ENCODE measurements at places on chromosomes 7 and 10. TPM values are rescaled to one million over a fixed set of nuclear protein-coding genes. Genes with fewer than 3 reads are reported as not detected.

- peak overlapping the region; percentile 68 for H3K4me3 ChIP-seq
- no peak for DNase-seq
- H3K4me1 ChIP-seq: peaks cover 22% of the 10 kb centered on the region
- no peaks in the 10 kb centered on the region for H3K27me3 ChIP-seq
These were observed 111.9 kb downstream of the SVIL start for GRCh38 chr10:29522918-29523317.

DNA sequence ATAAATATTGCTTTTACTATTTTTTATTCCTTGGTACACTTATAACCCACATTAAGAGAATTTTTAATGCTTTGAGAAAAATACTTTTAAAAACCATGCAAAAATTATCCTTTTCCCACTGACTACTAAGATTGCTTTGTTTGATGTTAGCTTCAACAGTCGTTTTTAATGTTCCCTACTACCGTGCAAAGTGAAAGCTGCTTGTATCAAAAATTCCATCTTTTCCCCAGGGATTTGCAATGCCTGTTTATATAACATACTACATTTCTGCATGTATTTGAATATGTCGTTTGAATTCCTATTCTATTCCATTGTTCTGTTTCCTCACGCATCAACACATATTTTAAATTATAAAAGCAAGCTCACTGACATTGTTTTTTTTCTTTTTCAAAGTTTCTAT lies 54.4 kb downstream of the TFPI2 start:
- H3K27me3 ChIP-seq: peaks cover 11% of the 10 kb centered on the region
- H3K4me1 ChIP-seq: peaks cover 44% of the 10 kb centered on the region
- peak overlapping the region; percentile 3 for H3K4me3 ChIP-seq
- H3K27ac ChIP-seq: peak overlapping the region; percentile 69
- no peaks in the 10 kb centered on the region for H3K36me3 ChIP-seq

GRCh38 chr7:148142660-148143248 lies 447.8 kb upstream of the C7orf33 start:
- H3K4me1 ChIP-seq: no peaks in the 10 kb centered on the region
- H3K4me3 ChIP-seq: no peak overlapping the region
- DNase-seq: no peak
- H3K27me3 ChIP-seq: peaks cover 3% of the 10 kb centered on the region
- H3K27ac ChIP-seq: no peak overlapping the region
- H3K36me3 ChIP-seq: no peaks in the 10 kb centered on the region

DNA sequence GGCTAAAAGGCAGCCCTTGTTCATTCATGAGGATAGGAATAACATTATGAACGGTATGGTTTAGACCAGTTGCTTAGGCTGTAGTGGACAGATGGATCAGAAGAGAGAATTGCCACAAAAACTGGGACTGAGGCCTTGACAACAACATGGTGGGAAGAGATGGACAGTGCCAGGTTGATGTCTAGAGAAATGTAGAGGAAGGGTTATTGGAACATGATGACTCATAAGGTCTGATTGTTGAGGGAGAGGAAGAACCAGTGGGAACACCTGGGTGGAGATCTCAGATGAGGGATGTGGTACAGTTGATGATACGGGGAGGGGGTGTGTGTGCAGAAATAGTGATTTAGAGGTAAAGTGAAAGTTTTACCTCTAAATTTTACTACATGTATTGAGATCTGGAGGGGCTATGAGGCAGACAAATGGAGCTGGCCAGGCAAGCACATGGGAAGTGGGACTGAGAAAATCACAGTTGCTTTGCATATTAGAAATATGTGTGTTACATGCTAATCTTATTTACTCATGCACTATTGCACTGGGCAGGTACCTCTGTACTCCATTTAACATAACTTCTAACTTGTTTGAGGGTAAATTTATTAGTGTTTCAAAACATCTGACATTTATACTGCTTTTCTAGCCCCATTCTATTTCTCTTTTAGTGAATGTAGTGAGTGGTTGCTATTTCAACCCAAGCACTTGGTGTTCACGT lies 65.6 kb downstream of the PLCE1 start:
- no peak overlapping the region for H3K27ac ChIP-seq
- no peaks in the 10 kb centered on the region for H3K4me1 ChIP-seq
- no peak for DNase-seq
- no peak overlapping the region for H3K4me3 ChIP-seq
- peaks cover 10% of the 10 kb centered on the region for H3K36me3 ChIP-seq

DNA sequence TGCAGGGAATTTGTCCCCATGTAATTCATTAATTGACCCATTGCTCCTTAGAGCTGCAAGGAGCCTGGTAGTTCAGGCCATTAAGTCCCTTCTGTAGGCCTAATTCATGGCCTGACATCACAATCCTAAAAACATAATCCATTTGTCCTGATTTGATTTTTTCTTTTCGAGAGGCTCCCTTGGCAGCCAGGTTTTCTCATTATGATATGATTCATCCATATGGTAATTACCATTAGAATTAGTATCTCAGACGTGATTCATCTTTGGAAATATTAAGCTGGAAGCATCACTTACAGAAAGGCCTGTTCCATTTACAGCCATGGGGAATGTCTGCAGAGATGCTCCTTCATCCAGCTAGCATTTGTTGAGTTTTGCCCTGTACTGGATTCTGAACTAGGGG lies 128.5 kb downstream of the PLCE1 start:
- H3K27me3 ChIP-seq: no peaks in the 10 kb centered on the region
- no peak overlapping the region for H3K27ac ChIP-seq
- peaks cover 1% of the 10 kb centered on the region for H3K36me3 ChIP-seq
- no peak for DNase-seq
- peaks cover 49% of the 10 kb centered on the region for H3K4me1 ChIP-seq

- no peak overlapping the region for H3K4me3 ChIP-seq
- H3K36me3 ChIP-seq: no peaks in the 10 kb centered on the region
- H3K27me3 ChIP-seq: peaks cover 38% of the 10 kb centered on the region
- no peak overlapping the region for H3K27ac ChIP-seq
These were observed 13.5 kb upstream of the GPR85 start for GRCh38 chr7:113100121-113100603.

NRP1 gene
- total RNA-seq: 111 TPM

DNA sequence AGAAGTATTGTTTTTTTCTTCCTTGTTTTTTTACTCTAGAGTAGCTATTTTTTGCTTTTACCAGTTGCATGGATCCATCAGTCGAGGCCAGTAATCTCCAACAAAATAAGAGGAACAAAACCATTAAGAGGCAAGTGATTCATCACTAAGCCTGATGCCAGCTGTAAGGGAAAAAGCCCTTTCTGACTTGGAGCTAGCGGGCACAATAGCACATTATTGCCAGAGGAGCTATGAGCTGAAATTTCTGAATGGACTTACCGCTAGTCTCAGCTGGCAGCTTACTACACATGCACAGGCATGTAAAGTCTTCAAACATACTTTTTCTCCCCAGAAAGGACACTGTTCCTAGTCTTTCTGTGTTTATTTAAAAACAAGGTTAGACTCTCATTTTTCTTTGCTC lies 41.6 kb upstream of the PTPRZ1 start:
- H3K27ac ChIP-seq: no peak overlapping the region
- H3K27me3 ChIP-seq: peaks cover 23% of the 10 kb centered on the region
- no peak overlapping the region for H3K4me3 ChIP-seq
- no peaks in the 10 kb centered on the region for H3K36me3 ChIP-seq
- DNase-seq: no peak

IFIT1B gene
- total RNA-seq: not detected

DNA sequence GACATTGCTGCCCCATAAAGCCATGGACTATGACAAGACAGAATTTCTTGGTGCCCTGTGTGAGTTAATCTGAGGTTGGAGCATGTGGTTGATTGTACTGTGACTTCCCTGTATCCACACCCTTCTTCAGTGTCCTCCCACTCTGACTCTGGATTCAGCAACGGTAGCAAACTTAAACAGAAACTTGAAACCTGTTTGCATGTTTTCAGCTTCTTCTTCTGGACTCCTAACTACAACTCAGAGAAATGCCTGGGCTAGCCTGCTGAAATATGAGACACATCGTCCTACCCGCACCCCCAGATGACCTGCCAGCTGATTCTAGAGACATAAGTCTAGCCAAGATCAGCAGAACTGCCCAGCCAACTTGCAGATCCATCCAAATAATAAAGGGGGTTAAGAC lies 78.4 kb downstream of the IPMK start:
- peak overlapping the region; percentile 61 for H3K27ac ChIP-seq
- DNase-seq: no peak
- peaks cover 2% of the 10 kb centered on the region for H3K36me3 ChIP-seq

DNA sequence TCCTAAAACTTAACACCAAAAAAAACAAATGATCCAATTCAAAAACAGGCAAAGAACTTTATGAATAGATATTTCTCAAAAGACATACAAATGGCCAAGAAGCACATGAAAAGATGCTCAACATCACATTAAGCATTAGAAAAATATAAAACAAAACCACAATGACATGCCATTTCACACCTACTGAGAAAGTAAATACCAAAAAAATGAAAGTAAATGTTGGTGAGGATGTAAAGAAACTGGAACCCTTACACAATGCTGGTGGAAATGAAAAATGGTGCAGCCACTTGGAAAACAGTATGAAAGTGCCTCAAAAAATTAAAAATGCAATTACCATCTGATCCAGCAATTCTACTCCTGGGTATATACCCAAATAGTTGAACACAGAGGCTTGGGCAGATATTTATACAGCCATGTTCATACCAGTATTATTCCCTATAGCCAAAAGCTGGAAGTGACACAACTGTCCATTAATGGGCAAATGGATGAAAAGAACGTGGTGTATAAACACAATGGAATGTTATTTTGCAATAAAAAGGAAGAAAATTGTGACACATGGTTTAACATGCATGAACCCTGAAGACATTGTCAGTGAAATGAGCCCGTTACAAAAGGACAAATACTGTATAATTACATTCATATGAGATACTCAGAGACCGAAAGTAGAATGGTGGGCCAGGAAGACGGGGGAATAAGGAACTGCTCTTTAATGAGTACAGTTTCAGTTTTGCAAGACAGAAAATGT lies 89.0 kb downstream of the JMJD1C start:
- H3K36me3 ChIP-seq: peaks cover 2% of the 10 kb centered on the region
- H3K4me3 ChIP-seq: no peak overlapping the region
- H3K27me3 ChIP-seq: no peaks in the 10 kb centered on the region
- DNase-seq: no peak
- H3K4me1 ChIP-seq: peaks cover 31% of the 10 kb centered on the region

PIK3CG gene
- not detected for total RNA-seq

DLG5 gene
- 60.5 TPM for total RNA-seq

NRCAM gene
- total RNA-seq: 40.0 TPM

DNA sequence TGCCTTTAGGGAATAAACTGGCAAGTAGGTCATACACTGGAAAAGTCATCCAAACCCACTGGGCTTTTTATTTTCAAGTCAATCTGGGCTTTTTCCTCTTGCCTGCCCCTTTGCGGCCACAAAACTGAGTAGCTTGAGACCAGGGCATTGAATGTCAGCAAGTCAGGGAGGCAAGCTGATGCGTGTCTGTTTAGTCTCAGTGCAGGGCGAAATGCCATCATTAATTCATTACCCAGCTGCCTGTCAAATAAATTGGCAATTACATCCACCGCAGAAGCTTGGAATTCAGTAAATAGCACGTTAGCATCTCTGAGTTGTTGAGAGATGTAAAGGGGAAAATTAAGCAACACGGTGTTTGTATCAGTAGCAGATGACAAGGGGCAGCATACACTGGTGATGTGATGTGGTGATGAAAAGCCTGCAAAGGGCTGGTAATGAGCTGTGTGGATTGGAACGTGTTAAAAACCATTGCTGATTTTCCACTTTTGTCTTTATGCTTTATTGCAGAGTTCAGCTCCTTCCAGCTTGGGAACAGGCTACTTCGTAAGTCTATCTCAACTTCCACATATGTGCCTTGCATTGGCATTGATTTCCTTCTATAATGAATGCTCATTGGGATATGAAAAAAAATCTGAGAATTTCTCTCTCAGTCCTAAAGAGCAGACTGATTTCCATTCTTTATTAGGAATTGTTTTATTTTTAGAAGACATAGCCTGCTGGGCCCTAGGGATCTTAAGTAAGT lies 535.9 kb downstream of the AUTS2 start:
- H3K27me3 ChIP-seq: no peaks in the 10 kb centered on the region
- peaks cover 52% of the 10 kb centered on the region for H3K4me1 ChIP-seq
- no peaks in the 10 kb centered on the region for H3K36me3 ChIP-seq
- no peak overlapping the region for H3K4me3 ChIP-seq
- H3K27ac ChIP-seq: no peak overlapping the region

GRCh38 chr10:114372179-114372578 lies 32.1 kb downstream of the AFAP1L2 start:
- H3K4me3 ChIP-seq: no peak overlapping the region
- H3K4me1 ChIP-seq: peaks cover 31% of the 10 kb centered on the region
- DNase-seq: no peak
- H3K36me3 ChIP-seq: no peaks in the 10 kb centered on the region
- H3K27me3 ChIP-seq: no peaks in the 10 kb centered on the region

INMT gene
- total RNA-seq: 70.1 TPM

- peaks cover 2% of the 10 kb centered on the region for H3K36me3 ChIP-seq
- H3K4me1 ChIP-seq: no peaks in the 10 kb centered on the region
- H3K4me3 ChIP-seq: no peak overlapping the region
- H3K27ac ChIP-seq: no peak overlapping the region
- no peak for DNase-seq
- no peaks in the 10 kb centered on the region for H3K27me3 ChIP-seq
These were observed 95.0 kb downstream of the CNOT4 start for GRCh38 chr7:135414850-135415439.

DNA sequence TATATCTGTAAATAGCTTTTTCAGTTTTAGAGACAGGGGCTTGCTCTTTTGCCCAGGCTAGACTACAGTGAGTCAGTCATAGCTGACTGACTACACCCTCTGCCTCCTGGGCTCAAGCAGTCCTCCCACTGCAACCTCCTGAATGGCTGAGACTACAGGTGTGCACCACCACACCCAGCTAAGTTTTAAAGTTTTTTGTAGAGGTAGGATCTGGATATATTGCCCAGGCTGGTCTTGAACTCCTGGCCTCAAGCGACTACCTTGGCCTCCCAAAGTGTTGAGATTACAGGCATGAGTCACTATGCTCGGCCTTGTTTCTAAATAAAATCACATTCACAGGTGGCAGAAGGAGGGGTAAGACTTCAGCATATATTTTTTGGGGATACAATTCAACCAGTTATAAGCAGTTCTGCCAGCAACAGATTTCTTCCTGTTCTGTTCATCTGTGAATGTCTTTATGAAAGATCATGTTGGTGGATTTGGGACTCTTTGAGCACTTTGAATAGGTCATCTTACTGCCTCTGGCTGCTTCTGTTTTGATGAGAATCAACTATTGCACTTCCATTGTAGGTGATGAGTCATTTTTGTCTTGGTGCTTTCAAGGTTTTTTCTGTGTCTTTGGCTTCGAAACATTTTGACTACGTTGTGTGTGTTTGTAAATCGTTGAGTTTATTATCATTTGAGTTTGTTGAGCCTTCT lies 15.7 kb downstream of the RBM33 start:
- peaks cover 49% of the 10 kb centered on the region for H3K4me1 ChIP-seq
- no peak overlapping the region for H3K4me3 ChIP-seq
- DNase-seq: no peak
- no peak overlapping the region for H3K27ac ChIP-seq
- peaks cover 3% of the 10 kb centered on the region for H3K36me3 ChIP-seq

- no peaks in the 10 kb centered on the region for H3K36me3 ChIP-seq
- no peak overlapping the region for H3K27ac ChIP-seq
- no peak for DNase-seq
- no peak overlapping the region for H3K4me3 ChIP-seq
- H3K27me3 ChIP-seq: no peaks in the 10 kb centered on the region
These were observed 652.1 kb downstream of the SUGCT start for GRCh38 chr7:40786909-40787308.

GRCh38 chr10:14748441-14748840 lies 26.3 kb downstream of the FAM107B start:
- peaks cover 4% of the 10 kb centered on the region for H3K36me3 ChIP-seq
- peaks cover 10% of the 10 kb centered on the region for H3K27me3 ChIP-seq
- H3K27ac ChIP-seq: no peak overlapping the region
- H3K4me1 ChIP-seq: no peaks in the 10 kb centered on the region
- H3K4me3 ChIP-seq: no peak overlapping the region

GOLGA7B gene
- total RNA-seq: 0.13 TPM
